GM19239 (cell line): ENCODE measurements at places on chromosomes 3 and 15.

GRCh38 chr3:46222435-46223161 is 14.5 kb upstream of the CCR1 start:
- DNase-seq: no peak

DNA sequence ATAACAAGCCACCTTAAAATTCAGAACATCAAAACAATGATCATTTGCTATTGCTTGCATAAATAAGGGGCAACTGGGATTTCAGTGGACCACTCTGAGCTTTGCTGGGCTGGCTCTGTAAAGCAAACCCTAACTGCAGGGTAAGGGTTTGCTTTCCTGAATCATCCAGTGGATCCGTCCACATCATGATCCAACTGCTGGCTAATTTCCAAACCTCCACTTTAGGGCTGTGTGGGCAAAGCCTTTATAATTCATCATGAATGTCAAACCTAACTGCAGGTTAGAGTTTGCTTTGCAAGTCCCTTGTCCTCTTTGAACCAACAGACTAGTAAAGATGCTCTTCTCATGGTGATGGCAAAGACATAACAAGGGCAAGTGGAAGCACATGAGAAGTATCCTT is 76.1 kb downstream of the SYNPR start:
- DNase-seq: no peak

DNA sequence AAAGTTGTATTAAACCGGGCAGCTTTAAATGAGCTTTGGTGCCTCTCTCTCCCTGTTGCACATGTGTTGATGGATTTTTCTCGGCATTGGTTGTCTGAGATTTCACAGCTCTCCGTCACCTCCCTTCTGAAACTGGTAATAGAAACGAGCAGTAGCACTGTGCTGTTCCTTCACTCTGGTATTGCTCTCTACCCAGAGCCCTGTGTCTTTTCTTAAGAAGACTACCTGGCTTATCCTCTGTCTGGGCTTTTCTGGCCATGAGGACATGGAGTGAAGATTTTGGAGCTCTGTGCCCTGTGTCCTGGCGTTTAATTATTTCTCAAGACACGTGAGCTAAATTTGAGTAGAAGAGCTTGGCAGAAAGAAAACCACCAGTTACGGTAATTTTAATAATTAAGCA is 209.6 kb upstream of the EIF1B start:
- DNase-seq: no peak

- no peak for DNase-seq
These were observed 92.6 kb downstream of the FHIT start for GRCh38 chr3:61158667-61159066.

DNA sequence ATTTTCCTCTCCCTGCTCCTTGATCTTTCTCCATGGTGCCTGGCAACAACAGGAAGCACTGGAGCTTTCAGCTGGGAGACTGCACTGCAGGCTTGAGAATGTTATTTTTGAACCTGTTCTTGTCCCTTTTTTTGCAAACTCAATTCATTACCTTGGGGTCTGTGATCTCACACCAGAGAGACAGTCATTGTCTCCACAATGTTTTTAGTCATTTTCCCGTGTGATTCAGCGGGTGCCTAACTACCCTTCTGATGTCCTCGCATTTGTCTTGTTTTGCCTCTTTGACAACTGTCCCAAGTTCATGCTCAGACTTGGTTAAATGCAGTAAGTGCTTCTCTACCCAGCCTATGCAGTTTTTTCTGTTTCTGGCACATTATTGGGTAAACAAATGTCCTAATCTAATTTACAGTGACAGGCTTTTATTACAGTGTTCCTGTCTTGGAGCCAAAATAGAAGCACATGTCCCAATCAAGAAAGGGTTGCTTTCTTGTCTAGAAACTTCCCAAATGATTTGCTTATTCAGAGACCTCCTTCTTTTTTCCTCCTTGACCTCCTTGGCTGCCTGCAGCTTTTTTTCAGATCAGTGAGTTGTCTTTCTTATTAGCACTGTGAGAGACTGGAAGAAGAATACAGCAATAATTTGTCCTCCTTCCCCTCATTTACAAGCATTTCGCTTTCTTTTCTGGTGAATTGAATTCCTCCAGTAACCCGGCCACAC is 162.4 kb downstream of the NSUN3 start:
- DNase-seq: no peak

DNA sequence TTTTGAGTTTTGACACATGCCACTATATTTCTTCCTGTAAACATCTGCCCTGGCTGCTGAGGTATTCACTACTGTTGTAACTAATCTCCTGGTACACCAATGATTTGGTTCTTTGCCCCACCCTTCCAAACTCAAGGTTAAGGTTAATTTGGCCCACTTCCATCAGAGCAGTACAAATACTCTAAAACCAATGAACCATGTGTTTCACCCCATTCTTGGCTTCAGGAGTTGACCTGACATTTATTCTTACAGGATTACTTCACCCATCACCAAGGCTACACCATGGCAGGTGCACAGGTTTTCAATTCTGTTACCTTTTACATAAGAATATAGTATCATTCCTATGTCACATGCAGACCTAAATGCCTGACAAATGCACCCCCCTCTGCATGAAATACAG is 1179.9 kb downstream of the ZPLD1 start:
- DNase-seq: no peak

GRCh38 chr3:118942671-118943070 is 92.0 kb downstream of the IGSF11 start:
- no peak for DNase-seq

DNA sequence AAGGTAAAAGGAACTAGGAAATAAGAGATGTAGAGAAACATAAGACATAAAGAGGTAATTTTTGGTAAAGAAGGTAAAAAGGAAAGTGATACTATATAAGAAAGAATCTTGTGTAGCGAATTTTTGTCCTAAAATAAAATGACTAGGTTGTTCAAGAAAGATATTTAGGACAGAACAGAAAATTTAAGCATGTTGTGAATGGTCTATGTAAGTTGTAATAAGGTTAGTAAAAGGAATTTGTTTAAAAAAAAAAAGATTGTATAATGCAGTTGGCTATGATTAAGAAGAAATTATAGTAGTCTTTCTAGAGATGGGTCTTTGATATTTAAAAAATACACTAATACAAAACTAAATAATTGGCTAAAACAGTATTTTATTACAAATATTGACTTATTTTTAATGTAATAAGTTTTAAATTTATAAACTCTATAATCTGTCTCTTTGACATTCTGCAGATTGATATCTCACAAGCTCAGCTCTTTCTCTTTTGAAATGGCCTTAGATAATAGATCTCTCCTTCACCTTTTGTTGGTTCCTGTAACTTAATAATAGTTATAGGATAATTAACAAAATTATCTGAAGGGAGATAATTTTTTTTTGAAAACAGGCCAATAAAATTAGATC is 3.7 kb upstream of the SLC41A3 start:
- no peak for DNase-seq

GRCh38 chr3:31777092-31777491 is 204.0 kb downstream of the OSBPL10 start:
- no peak for DNase-seq

GRCh38 chr3:5058471-5058951 is 63.6 kb upstream of the ARL8B start:
- no peak for DNase-seq

DNA sequence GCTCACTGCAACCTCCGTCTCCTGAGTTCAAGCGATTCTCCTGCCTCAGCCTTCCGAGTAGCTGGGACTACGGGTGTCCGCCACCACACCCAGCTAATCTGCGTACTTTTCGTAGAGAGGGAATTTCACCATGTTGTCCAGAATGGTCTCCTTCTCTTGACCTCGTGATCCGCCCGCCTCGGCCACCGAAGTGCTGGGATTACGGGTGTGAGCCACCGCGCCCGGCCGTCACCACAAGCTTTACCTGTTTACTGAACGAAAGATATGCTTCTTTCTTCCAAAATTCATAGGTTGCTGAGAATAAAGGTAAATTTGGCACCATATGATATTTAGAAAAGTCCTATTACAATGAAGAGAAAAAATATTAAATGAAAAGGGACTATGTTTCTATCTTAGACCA is 333.5 kb upstream of the EPHA6 start:
- DNase-seq: no peak

DNA sequence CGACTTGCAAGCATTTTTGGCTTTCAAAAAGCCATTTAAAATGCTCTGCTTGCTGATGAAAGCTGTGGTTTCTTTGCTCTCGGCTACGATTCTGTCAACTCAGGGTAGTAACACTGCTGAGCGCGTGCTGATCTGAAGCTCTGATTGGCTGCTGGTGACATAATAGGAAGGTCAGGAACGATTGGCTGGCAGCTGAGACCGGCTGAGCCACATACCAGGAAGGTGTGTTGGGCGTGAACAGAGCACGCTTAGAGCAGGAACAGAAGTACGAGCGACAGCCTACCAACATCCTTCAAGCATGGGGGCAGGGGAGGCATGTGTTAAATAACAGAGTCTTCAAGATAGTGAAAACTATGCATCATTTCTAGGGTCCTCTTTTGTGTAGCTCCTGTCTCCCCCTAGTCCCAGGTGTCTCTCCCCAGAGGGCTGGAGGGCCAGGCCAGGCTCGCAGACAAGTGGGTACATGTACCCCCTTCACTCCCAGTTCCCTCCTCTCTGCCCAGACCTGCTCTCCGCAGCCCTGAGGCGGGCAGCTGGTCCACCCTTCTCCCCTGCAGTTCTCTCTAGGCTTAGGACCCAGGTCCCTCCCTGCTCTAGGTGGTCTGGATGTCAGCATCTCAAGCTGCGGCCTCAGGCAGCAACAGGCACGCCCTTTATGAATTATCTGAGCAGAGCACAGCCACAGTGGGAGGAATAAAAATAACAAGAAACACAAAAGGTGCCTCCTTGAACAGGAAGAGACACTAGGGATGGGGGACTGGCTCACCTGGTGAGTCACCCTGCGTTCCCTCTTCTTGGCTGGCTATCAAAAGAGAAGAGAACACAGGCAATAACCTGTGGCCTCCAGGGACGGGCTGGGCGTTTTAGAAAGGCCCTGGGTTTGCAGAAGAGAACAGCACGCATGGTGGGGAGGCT is 76.0 kb downstream of the TAMM41 start:
- peak; percentile 85 for DNase-seq

DNA sequence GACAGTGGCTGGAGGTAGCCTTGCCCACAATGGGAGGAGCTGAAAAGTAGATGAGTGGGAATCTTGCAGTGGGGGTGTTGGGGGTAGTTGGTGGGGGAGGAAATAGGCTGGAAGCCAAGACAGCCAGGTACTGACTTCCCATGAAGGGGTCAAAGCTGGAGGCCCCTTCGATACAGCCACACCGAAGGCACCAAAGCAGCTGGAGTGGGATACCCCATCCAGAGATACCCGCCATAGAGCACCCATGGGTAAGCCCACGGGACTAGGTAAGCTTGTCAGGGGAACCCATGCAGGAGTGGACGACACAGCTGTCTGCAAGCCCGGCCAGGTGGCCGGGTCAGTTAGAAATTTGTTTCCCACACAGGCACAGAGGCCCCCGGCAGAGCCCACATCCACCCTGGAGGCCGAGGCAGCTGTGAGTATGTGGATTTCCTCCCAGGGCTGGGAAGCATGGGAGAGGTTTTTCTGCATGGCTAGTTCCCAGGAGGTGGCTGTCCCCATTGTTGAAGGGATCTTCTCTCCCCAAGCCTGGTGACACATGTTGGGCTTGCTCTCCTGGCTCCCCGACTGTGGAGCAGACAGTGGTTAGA is 28.6 kb downstream of the PRR23E start:
- DNase-seq: no peak
